ENCODE measurements at places on chromosomes 4 and X.

- peak; percentile 57 for DNase-seq
Observed at GRCh38 chrX:119573840-119574393, 446 bp upstream of the UBE2A start.

DNA sequence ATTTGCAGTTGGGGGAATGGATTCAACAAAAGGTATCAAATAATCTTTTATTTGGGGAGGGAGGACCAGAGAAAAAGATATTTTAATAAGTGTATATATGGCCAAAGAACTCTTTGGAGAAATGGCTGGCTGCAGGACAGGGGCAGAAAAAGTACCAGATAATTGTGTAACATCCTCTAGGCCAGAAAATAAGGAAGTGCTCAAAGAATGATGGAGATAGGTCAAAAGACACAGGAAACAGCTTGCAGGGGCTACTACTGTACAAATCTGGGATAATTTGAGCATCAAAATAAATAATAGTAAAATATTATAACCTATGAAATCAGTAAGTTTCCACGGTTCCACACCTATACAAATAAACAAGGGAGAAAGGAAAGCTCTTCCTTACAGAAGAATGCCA, 34.8 kb downstream of the KLHL5 start:
- DNase-seq: no peak

DNA sequence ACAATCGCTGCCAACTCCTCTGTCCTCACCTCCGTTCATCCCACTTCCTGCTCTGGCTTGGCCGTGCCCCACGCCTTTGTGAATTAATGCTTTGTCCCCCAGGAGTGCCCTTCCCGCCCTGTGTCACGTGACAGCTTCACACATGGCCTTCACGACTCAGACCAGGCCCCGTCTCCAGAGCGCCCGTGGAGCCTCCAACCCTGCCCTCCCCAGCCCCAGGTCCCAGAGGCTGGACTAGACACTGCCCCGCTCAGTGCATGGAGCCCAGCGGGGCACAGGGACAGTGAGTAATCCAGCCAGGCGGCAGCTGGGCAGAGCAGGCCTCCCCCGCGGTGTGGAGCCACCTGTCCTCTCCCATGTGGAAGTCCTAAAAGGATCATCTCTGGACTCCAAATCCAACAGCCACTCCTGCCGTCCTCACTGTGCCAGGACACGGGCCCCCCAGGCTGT, 7.4 kb downstream of the ADRA2C start:
- DNase-seq: no peak

GRCh38 chr4:25818371-25818871, 44.4 kb downstream of the SEL1L3 start:
- peak; percentile 62 for DNase-seq

DNA sequence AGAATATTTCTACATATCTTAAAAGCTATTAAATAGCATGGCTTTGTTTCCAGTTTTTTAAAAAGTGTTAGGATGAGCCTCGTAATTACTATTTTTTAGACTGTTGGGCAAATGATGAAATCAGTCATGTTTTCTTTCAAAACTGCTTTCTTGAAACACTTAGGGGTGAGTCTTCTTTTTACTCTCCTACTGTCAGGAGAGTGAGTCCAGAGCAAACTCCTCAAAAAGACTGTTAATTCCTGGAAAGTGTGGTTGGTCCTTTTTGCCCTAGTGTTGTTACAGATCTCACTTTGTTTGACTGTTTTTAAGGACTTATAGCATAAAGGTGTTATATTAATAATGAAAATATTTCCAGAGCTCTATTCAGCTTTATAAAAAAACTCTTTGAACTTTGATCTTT, 6.3 kb downstream of the GSTCD start:
- DNase-seq: no peak

GRCh38 chr4:74293558-74293957, 14.7 kb upstream of the EPGN start:
- no peak for DNase-seq

- DNase-seq: peak; percentile 95
Observed at GRCh38 chr4:142404191-142404611, 441.9 kb downstream of the INPP4B start.

DNA sequence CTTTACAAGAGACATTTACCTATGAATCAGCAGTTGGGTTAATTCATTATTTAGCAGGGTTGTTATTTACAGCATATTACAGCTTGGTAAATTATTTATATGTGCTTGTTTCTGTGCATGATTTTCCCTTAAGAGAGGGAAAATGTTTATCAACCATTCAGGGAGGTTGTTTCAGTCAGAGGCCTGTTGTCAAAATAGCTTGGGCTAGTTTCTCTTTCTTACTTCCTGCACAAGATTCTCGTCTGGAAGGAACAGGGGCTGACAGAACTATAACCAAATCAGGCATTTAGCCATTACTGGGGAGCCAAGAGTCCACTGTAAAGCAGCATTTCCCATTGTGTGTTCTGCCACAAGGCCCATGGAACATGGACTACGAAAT, 135.8 kb downstream of the HS6ST2 start:
- no peak for DNase-seq

GRCh38 chr4:185304944-185305690, 90.6 kb downstream of the LRP2BP start:
- DNase-seq: peak; percentile 25

GRCh38 chrX:56219700-56220099, 12.5 kb upstream of the KLF8 start:
- peak; percentile 35 for DNase-seq

DNA sequence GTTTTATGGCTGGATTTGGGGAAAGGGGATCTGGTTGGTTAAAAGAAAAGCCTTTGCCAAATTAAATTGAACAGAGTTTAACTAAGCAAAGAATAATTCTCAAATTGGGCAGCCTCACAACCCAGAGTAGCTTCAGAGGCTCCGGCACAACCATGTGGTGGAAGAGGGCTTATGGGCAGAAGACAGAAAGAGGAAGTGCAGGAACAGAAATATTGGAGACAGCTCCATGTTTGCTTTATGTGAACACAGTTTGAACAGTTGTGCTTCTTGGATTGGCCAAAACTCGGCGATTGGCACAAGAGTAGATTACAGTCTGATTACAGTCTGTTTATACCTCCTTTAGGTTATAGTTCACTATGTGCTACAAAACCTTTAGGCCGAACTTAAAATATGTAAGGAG, 562.7 kb downstream of the TRIML1 start:
- no peak for DNase-seq

- DNase-seq: no peak
Observed at GRCh38 chr4:186015212-186015817, 53.6 kb upstream of the TLR3 start.

DNA sequence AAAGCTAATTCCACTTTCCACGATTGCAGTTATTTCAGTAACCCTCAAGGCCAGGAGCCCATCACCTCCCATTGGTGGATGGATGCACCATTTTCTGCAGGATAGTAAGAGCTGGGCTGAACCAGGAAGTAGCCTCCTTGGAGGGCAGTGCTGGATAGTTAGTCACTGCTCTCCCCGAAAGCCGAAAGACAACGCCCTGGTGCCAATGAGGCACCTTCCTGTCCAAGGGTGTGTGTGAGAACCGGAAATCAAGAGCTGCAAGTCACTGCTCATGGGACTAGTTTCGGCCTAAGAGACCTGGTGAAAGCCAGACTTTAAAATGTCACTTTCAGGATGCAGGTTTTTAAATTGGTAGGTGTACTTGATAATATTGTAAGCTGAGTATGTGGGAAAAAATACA, 203.8 kb upstream of the HS3ST1 start:
- DNase-seq: no peak

DNA sequence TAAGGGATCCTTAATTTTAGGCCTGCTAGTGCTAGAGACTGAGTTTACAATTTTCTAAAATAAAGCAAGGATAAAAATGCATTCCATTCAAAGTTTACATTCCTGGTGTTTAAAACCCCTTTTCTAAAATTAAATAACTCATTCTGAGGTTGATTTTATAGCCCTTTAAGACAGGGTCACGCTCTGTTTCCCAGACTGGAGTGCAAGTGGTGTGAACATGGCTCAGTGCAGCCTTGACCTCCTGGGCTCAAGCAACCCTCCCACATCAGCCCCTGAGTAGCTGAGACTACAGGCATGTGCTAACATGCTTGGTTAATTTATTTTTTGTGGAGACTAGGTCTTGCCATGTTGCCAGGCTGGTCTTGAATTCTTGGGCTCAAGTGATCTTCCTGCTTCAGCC, 6.8 kb upstream of the CDKL2 start:
- peak; percentile 14 for DNase-seq

DNA sequence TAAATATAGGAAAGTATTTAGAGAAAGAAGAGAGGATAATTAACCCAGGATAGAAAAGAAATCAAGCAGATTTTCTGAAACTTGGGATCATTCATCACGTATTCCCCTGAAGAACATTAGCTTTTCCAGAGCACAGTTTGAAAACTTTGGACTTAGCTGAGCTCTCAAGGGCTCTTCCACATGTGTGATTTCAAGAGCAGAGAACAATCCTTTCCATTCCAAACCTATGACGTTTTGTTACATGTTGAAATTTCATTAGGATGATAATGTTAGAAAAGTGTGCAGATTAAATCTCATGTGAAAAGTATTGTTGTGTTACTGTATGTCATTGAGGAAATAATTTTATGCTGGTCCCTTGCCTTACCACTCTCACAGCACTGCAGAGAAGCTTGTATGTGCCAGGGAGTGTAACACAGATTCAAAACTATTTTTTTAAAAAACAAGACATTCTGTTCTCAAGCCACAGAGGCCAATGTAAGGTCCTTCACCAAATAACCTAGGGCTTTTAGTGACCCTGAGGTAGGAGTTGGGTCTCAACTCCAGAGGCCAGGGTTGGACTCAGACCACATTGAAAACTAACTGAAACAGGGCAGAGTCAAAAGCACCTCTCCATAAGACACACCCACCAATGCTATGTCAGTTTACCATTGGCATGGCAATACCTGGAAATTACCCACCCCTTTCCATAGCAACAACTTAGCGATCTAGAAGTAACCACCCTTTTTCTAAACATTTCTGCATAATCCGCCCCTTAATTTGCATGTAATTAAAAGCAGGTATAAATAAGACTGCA, 141.3 kb downstream of the ANXA5 start:
- peak; percentile 34 for DNase-seq

GRCh38 chrX:131955099-131955777, 67.9 kb upstream of the STK26 start:
- DNase-seq: no peak

DNA sequence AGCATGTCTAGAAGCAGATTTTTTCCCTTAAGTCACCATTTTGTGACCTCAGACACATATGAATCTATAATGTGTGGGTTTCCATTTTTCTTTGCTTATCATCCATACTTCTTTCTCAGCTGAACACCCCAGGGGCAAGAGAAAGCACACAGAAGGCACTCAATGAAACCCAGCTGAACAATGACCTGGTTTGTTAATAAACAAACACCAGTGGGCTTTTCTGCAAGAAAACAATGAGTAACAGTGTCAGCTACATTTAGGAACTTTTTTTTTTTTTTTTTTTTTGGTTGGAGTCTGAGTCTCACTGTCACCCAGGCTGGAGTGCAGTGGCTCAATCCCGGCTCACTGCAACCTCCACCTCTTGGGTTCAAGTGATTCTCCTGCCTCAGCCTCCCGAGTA, 40.7 kb upstream of the KLF3 start:
- no peak for DNase-seq

GRCh38 chr4:145939856-145940255, 1.2 kb upstream of the ZNF827 start:
- peak; percentile 65 for DNase-seq

DNA sequence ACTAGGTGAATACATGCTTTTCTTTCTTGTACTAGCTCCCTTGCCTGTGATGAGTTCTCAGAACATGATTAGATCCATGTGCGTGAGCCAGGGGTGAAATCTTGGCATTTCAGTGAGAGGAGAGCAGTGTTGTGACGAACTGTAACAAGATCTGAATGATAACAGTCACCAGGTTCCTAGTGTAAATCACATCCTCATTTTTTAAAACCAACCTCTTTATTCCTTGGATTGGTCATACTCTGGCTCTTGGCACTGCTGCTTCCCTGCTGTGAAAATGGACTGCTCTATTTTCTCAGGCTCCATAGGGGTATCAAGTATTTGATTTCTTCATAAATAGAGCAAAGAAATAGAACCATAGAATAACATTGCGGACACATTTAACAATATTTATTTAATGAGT, 206.3 kb downstream of the SLC4A4 start:
- peak; percentile 79 for DNase-seq

GRCh38 chr4:143768007-143768591, 67.6 kb upstream of the FREM3 start:
- DNase-seq: peak; percentile 92

- no peak for DNase-seq
Observed at GRCh38 chr4:80921441-80921840, 109.1 kb upstream of the BMP3 start.

GRCh38 chr4:129929052-129929451, 833.1 kb downstream of the C4orf33 start:
- no peak for DNase-seq

GRCh38 chr4:184165291-184165690, 52.4 kb downstream of the ENPP6 start:
- no peak for DNase-seq

- DNase-seq: no peak
Observed at GRCh38 chr4:74009307-74009706, 10.8 kb upstream of the CXCL5 start.

GRCh38 chrX:8075636-8076035, 95.4 kb downstream of the VCX2 start:
- DNase-seq: no peak

- peak; percentile 19 for DNase-seq
Observed at GRCh38 chrX:10199212-10199611, 42.4 kb downstream of the CLCN4 start.

DNA sequence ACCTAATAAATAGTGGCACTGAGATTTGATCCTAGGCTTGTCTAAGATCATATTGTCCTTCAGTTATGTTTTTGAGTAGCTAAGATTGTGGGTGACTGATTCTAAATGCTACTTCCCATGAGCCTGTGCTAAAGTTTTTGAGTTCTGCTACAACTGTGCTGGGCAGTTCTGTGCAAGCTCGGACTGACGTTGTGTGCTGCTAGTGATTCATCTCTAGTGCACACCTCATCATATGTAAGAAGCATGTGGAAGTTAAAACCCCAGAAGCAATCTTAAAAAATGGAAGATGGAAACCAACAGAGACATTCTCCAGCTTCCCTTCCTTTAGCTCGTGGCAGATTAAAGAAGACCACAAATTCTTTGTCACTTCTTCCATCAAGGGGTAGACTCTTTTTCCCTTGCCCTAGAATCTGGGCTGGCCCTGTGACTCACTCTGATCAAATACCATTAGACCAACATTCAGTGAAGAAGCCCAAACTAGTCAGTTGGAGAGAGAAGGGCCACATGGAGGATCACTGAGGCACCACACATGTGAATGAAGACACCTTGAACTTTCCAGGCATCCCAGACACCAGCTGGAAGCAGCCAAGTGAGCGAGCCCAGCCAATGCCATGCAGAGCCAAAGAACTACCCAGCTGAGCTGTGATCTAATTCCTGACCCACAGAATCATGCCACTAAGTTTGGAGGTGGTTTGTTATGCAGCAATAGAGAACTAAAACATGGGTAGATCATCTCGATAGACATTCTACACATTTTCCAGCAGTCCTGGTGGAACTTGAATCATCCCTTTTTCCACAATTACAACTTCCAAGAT, 16.8 kb downstream of the ARHGAP6 start:
- peak; percentile 3 for DNase-seq

GRCh38 chr4:75566911-75567310, 11.0 kb downstream of the ODAPH start:
- no peak for DNase-seq
